ENCODE measurements at places on chromosomes 1 and 21.
A peak's percentile ranks its signal among the peaks of the same experiment; 100 is the strongest.

DNA sequence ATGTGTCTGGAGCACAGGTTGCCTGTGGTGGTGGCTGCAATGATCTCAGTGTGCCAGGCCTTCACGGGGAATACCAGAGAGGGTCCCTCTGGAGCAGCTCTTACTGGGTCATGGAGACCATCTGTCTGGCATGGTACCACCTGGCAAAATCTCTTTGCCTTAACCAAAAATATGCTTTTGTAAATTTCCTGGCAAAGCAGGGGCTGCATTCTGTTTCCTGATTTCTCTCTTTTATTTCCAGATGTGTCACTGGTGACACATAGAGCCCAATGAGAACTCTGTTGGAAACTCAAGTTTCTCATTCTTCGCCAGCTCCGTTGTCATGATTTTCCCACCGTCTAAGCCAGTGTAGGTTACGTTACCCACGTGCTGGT lies 136.5 kb downstream of the FGGY start:
- DNase-seq: no peak

- no peak for DNase-seq
Observed at GRCh38 chr1:83497563-83497962, 501.4 kb downstream of the TTLL7 start.

DNA sequence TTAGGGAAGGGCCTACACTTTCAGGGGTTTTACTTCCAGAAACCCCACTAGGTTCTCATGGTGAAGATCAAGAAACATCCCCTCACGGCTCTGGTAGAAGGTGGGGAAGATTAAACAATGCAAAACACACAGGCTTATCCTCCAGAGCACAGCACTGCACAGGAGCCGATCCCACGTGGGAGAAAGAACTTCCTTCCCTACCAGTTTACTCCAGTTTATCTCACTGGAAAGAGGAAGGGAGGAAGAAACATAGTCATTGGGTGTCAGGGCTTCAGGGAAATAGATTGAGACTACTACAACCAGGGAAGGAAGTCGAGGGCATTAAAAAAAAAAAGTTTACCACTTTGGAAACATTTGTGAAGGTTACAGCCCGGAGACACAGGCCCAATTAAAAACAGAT lies 164.4 kb downstream of the NTPCR start:
- DNase-seq: no peak

DNA sequence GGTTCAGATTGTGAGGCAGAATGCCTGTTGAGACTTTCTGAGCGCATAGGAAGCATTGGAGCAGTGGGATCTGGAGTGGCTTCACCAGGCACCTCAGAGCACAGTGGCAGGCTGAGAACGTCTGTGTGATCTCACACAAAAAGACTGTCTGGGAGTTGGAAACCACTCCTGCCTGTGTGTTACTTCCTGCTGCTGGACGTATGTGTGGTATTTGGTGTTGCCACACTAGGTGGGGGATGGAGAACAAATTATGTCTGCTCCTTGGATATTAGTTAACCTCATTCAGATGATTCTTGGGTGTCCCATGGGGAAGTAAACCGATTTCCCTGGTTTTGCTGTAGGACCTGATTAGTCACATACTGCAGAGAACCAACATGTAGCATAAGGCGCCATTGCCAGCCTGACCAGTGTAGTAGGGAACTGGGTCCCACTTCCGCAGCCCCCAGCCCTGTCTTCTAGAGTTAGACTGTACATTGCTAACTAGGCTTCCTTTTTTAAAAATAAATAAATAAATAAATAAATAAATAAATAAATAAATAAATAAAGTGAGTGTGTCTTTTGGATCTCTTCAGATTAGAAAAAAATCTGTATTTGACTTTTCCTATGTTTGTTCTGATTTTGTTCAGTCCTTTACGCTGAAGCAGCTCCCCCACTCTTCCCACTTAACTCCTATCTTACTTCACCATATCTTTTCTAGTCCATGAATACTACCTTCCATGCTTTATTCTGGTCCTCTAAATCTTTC lies 26.9 kb downstream of the UCK2 start:
- peak; percentile 44 for DNase-seq

DNA sequence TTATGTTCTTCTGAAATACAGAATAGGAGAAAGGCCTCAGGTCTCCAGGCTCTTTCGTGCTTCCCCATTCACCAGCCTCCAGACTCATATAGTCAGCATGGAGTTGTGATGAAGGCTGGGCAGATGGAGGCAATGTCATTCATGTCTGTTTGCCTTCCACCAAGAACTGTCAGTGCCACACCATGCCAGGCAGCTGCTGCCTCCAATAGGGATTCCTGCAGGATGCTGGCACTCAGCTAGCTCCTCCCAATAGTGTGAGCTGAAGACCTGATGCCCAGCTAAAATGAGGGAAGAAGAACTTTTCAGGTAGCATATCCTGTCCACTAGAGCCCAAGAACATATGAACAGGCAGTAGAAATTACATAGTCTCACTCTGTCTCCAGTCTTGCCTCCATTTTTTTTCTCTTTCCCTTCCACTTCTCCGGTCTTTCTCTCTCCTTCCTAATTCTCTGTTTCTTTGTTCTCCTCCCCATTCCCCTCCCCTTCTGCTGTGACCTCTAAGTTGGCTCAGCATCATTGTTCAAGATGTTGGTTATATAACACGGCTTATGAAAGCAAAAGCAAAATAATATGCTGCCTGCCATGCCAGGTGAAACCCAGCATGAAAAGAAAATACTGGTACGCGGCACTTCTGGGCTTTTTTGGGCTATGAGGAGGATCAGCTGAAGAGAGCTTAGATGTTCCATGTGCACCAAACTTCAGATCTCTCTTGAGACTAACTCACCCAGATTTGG lies 17.3 kb downstream of the GLUL start:
- no peak for DNase-seq

GRCh38 chr1:158644449-158644848 lies 39.4 kb downstream of the OR10Z1 start:
- DNase-seq: no peak

Data from activated CD8-positive, alpha-beta memory T cell treated with anti-CD3 and anti-CD28 coated beads, Interleukin-2, amount 10 ng/mL, durations not matched to agents 7 days and 5 days (primary cell).